ENCODE measurements at places on chromosomes 2 and 18.

DNA sequence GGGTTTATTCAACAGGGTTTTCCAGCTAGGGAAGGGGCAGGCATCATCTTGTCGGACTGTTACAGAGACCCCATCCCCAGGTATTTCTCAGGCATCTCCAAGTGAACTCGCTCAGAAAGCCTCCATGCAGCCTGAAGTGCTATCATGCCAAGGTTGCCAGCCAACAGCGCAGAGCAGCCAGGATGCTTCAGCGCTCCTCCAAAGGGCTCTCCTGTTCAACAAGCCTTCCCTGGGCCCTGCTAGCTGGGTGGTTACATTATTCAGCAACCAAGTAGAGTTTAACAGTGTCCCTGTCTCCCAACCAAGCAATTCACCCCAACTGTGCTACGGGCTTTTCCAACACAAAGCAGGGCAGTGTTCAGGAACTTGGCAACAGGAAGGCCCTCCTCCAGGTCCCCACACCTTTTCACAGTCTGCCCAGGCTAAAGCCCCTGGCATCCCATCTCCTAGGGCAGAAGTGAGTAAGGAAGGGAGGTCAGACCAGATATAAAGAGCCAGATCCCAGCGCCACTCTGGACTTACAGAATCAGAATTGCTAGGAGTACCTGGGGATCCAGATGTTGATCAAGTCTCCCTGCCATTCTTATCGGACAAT, 52.9 kb downstream of the ZBTB7C start:
- DNase-seq: no peak

DNA sequence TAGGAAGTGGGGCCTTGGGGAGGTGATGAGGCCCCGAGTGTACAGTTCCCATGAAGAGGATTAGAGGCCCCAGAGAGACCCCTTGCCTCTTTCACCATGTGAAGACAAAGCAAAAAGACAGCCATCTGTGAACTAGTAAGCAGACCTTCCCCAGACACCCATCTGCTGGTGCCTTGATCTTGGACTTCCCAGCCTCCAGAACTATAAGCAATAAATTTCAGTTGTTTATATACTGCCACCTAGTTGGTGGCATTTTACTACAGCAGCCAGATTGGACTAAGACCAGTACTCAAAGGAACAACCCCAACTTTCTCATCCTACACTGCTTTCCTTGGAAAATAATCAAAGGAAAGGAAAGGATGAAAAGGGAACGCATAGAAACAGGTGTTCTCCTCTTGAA, 27.9 kb upstream of the CREG2 start:
- DNase-seq: no peak

- no peak for DNase-seq
Observed at GRCh38 chr2:237289139-237289538, 124.8 kb downstream of the COL6A3 start.

DNA sequence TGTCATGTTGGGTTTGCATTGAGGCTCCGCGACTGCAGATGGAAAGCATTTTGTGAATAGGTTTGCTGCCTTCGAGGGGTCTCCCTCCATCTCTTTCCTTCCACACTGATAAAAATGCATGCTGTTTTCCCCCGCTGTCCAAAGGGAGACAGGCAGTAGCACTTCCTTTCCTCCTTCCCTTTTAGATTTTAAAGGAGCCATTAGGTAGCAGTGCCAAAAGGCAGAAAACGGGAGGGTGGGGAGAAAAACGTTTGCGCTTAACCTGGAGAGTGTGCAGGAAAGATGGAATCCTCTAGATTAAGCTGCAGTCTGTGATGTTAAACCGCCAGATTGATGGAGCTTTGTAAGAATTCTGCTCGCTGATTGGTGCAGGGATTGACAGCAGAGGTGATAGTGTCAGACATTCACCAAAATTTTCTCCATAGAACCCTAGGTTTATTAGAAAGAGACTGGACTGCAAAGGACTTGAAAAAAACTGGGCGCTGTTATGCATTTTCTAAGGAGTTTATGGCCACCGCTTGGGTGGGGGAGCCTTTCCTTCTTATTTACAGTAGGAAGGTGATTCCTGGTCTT, 688 bp downstream of the MAPRE2 start:
- no peak for DNase-seq

DNA sequence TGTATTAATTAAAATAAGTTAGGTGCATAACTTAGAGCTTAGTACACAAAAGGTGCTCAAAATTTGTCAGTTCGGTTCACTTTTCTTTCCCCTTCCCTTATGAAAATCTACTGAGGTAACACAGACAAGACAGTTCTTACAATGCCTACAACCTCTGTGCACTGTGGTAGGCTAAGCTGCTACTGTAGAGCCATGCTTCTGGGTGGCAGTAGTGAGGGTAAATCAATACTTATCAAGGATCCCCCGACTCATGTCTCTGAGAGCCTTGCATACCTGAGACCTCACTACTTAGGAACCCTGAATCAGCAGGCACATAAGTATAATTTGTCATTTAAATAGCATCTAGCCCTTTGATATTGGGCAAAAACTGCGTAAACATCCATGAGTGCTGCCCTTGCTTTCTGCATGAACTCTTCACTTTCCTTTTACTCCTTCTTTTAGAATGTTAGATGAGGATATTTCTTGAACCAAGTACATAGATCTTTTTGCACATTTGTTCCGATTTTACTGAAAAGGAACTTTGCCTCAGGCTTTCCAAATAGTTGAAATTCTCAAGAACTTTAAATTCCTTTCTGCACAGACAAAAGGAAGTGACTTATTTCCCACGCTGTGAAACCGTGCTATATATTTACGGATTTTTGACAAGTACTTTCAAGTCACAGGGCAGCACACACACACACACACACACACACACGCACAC, 234.4 kb downstream of the TRIB2 start:
- no peak for DNase-seq

- DNase-seq: no peak
Observed at GRCh38 chr2:216242365-216242764, 129.9 kb downstream of the MARCHF4 start.
